ENCODE measurements at places on chromosomes 11 and 22.

GRCh38 chr11:101428918-101429317, 154.9 kb downstream of the TRPC6 start:
- peak; percentile 53 for DNase-seq

GRCh38 chr11:12893787-12894672, 115.1 kb upstream of the RASSF10 start:
- DNase-seq, result peak; percentile 55

DNA sequence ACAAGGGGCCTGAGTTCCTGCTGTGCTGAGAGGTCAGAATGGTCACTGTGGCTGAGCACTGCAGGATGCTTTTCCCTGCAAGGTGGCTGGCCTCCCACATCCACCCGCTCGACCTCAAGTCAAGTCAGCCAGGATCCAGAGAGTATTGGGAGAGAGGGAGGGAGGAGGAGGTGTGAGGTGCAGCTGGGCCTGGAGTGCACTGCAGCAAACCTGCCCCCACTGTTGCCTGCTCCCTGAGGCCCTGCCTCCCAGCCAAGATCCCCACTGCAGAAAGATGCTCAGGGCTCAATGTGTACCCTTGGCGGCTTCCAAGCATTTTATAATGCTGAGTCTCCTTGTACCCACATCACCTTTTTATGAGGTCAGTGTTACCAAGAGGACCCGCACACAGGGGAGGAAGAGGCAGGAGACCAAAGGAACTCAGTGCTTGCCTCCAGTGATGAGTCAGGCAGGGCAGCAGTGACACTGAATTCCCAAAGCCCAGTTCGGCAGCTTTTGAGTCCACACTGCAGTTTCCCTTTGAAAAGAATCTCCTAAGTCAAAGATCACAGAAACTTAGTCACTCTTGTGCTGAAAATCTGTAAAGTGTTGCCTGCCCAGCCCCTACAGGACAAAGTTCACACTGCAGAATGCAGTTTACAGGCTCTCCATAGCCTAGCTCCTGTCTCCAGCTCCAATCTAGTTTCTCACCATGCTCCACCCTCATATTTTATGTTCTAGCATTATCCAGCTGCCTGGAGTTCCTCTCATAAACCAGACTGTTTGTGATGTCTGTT, 3.1 kb downstream of the ENDOD1 start:
- DNase-seq, result peak; percentile 53

GRCh38 chr11:107265591-107266121, 192.0 kb downstream of the CWF19L2 start:
- DNase-seq, result no peak

DNA sequence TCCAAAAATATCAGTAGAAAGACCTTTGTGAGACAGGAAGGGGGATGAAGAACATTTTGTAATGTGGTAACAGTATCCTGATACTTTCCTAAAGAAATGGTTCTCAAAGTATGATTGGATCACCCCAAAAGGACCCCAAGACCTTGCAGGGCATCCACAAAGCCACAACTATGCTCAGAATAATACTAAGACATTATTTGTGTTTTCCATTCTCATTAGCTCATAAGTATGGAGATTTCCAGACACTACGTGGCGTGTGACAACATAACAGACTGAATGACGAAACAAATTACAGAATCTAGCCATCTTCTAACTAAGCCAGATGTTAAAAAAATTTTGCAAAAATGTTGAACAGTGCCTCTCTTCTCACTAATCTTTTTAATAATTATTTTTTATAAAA, 24.9 kb downstream of the CHEK2 start:
- DNase-seq, result no peak

DNA sequence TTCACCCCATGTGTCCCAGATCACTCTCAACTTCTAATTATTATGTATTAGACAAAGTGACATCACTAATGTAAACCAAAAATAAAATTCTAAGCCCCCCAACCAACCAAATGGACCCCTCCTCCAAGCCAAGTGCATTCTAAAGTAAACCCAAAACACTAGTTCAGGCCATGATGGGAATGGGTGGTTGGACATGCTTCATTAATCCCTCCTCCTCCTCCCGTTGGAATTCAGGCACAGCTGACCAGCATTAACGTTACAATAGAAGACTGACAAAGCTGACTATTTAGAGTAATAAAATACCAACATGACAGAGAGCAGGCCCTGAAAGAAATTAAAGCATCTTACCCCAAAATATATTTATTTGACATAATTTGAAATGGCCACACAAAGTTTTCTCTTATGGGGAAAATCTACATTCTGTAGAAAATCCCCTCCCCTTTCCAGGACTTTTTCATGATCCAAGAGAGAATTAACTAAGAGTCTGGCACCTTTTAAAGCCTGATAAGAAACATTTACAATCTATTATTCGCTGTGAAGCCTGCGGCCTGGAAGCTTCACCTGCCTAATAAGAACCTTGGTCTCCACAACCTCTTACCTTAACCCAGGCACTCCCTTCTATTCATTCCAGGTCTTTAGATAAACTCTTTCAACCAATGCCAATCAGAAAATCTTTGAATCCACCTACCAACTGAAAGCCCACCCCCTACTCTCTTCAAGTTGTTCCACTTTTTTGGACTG, 948.5 kb upstream of the CCDC90B start:
- no peak for DNase-seq

DNA sequence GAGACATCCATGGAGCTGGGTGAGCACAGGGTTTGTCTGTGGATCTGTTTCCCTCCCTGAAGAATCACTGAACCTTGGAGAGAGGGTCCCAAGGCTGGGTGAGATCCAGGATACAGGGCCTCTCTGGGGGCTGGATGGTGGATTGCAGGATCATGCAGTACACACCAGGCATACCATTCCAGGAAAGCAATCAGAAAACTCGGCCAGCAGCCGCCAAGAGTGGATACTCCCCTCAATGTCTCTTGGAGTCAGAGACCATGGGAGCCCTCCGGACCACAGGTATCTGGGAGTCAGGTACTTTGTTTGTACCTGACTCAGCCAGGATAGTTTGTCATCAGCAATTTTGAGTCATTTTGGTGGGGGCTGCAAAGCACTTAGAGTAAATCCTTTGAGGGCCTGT, 14.6 kb upstream of the SYT13 start:
- DNase-seq, result no peak

DNA sequence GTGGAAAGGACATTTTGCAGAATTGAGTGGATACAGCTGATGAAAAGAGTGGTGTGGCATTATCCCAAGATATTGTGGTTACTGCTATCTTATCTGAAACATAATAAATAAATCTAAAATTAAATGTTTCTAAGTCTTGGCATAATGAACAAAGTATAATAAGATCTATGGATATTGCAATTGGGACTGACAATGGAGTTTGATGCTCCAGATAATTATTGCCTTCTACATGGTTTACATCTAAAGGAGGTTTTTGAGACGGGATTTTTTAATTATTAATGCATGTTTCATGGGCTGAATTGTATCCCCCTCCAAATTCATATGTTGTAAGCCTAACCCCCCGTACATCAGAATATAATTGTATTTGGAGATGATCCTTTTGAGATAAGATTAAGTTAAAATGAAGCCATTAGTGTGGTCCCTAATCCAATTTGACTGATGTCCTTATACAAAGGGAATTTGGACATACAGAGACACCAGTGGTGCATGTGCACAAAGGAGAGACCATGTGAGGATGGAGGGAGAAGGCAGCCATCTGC, 198.5 kb downstream of the MSANTD4 start:
- DNase-seq, result no peak

- no peak for DNase-seq
These were observed 53.5 kb downstream of the ENTHD1 start for GRCh38 chr22:39839917-39840510.

DNA sequence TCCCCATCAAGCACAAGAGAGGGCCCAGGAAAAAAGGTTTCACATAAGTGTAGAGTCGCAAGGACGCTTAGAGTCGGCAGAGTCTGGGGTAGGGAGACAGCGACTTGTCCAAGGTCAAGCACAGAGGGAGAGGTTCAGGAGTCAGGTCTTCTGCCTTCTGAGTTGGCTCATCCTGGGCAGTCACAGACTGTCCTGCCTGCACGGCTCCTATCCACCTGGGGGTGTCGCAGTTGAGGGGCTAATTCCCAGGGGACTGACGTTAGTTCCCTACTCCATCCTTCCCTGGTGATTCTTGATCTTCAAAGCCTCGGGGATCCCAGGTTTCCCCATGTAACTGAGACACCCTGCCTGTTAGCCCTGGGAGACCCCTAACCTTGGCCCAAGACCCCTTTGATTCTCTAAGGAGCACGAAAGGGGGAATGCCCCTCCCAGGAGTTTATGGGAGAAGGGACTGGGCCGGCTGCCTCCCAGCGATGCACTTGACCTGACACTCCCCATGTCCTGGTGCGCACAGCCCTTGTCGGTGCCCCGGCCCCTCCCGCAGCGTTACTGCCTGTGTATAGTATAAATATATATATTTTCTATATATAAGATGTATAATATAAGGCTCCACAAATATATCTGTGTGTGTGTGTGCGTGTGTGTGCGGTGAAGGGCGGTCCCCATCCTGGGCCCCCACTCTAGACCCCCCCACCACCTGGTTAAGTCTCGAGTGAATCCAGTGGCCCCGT, 14.7 kb upstream of the TAB1 start:
- DNase-seq, result peak; percentile 35

DNA sequence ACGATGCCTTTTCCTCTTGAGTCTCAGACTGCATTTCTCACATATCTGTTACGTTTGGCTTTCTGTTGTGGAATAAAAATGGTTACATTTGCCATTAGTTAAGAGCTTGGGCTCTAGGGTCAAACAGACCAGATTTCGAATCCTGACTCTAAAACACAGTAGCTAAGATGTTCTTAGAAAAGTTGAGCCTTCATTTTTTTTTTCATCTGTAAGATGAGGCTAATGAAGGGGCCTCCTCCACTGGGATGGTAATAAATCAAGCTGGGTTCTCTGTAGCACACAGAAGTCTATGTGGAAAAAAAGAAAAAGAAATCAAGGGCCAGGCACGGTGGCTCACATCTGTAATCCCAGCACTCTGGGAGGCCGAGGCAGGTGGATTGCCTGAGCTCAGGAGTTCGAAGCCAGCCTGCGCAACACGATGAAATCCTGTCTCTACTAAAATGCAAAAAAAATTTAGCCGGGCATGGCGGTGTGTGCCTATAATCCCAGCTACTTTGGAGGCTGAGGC, 49.9 kb upstream of the CAPRIN1 start:
- DNase-seq, result no peak

DNA sequence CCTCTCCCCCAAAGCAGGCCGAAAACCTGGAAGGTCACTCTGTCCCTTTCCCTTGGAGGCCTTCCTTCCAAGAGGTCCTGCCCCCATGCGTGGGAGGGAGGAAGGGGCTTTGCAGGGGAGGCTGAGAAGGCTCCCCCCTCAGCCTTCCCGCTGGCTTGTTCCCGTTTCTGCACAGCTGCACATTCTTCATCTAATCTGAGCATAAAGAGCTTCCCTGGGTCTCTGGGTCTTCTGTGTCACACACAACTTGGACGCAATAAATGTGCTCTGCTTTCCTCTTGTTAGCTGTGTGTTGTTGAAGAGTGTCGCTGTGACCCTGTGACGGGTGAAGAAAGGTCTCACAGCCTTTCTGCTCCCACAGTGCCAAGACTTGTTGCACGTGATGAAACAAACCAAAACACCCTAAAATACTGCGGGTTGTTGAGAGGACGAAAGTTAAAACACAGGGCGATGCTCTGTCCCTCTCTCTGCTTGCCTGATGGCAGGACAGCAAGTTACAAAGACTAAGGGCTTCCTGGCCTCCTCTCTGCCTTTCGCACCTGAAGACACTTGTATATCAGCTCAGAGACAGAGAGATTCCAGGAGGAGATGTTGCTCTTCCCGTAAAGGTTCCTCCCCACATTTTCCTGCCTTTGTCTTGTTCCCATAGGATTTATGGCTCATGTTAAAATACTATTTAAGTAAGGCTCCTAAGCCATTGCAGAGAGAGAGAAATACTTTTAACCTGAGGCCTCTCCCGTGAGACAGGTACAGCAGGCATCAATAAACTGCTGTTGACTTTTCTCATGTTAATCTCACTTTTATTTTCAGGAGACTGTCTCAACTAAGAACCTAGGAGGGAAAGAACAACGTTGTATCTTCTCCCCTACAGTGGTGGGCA, 15.4 kb upstream of the IFITM3 start:
- DNase-seq, result no peak

GRCh38 chr11:104549019-104549418, 349.2 kb downstream of the CASP12 start:
- DNase-seq, result no peak

DNA sequence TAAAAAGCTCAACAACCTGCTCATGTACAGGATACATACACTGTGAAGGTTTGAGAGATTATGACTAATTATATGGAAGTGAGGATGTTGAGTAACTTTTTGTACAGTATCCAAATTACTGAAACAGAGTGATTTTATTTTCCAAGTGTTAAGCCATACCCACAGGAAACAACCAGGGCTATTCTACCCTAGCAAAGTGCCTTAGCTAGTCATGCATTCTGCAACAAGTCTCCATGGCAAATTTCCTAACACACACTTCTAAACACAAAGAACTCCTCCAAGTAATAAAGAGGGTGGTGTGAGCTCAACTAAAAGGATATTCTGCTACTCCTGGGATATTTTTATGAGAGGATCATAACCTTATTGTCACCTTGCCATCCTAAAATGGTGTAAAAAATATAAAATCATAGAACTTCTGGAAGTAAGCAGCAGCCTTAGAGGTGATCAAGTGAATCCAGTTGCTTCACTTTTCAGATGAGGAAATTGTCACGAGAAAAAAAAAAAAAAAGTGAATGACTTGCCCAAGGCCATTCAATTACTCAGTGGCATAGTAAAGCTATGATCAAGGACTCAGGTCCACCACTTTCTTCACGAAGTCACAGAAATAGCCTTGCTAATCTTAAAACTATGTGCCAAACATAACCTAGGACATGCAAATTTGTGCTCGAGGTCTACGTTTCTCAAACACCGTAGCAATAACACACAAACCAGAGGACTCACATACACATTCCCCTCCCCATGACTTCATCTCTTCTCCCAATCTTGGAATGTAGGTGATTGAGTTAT, 4.2 kb downstream of the LGR4 start:
- DNase-seq, result peak; percentile 94

GRCh38 chr22:47198801-47199251, 436.4 kb downstream of the TBC1D22A start:
- DNase-seq, result no peak

DNA sequence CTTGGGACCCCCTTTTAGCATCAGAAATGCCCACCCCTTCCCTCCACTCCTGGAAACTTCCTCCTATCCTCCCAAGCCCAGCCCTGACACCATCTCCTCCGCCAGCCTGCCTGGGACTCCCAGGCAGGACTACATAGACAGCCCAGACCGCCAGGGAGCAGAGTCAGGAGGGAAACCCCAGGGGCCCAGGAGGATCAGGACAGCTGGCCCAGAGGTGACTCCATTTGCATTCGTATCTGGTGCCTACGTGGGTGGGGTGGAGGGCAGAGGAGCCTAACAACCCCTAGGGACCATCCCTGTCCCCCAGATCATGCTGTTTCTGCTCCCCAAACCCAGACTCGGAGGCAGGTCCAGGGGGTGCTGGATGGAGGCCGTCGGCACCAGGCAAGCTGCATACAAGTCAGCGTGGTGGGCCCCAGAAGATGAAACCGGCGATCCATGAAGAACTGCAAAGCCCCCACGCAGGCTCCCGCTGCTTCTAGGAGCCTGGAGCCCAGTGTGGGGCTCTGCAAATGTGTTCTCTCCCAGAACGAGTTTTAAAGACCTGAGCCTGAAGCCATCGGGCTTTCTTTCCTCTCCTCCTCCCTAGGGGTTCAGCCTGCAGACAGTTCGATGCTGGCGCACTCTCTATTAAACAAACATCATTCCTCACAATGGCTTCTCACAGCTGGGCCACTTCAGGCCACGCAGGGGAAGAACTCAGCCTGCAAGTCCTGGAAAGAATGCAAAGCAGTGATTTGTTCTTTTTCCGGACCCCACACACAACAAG, 1506.8 kb downstream of the BRD1 start:
- DNase-seq, result no peak

All from epithelial cell of esophagus (primary cell).